ENCODE measurements at places on chromosomes 13 and 19.

- DNase-seq = no peak
Observed at GRCh38 chr13:50359041-50359367, 343.8 kb downstream of the KCNRG start.

- DNase-seq = no peak
Observed at GRCh38 chr13:92849381-92849780, 377.2 kb upstream of the GPC6 start.

GRCh38 chr19:29804493-29804892 is 7.3 kb upstream of the CCNE1 start:
- no peak for DNase-seq

GRCh38 chr13:71395053-71395452 is 472.0 kb downstream of the DACH1 start:
- DNase-seq = no peak

- DNase-seq = no peak
Observed at GRCh38 chr13:21696865-21697448, 26.1 kb downstream of the FGF9 start.

GRCh38 chr13:86572115-86572514 is 772.9 kb upstream of the SLITRK6 start:
- DNase-seq = no peak

GRCh38 chr19:46042252-46042883 is 1.6 kb upstream of the IGFL4 start:
- DNase-seq = no peak

DNA sequence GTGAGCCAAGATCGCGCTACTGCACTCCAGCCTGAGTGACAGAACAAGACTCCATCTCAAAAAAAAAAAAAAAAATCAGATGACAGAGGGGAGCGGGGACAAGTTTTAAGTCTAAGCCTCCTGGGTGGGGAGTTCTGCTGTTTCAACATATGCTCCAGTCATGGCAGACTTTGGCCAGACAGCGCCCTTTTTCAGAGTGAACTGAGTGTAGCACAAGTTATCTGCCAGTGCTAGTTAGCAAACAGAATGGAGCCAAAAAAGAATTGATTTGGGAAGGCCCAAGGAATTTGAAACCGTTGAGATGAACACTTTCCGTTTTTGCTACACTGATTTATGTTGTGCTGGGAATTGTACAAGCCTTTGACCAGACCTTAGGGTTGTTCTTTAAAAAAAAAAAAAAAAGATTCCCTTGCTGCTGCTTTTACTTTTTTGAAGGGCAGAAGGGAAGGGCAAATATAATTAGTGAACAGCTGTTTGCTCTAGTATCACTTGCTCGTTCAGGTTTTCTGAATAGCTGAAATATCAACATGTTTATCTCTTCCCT is 5.7 kb downstream of the ACTN4 start:
- no peak for DNase-seq

DNA sequence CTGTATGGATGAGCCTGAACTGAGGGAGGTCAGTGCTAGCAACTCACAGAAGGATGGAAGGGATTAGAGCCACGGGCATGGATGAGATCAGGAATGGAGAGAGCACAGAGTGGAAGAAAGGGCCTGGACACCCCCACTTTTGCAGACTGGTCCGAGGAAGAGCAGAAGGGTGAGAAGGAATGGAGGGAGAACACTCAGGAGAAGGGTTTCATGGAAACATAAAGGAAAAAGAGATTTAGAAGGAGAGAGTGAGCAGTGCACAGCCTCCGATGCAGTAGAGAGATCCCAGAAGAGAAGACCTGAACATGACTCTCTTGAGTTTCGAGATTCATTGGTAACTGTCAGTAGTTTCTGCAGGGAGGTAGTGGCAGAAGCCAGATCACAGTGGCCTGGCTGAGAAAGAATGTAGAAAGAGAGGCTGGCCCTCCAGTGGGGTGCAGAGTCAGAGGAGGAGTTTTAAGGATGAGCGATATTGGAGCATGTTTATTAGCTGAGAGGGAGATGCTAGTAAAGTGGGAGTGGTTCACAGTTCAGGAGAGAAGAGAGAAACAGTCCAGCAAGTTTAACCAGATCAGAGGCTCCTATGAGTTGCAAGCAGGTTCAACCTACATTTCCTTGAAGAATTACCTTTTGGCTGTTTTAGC is 108.9 kb downstream of the ZAR1L start:
- DNase-seq = no peak

DNA sequence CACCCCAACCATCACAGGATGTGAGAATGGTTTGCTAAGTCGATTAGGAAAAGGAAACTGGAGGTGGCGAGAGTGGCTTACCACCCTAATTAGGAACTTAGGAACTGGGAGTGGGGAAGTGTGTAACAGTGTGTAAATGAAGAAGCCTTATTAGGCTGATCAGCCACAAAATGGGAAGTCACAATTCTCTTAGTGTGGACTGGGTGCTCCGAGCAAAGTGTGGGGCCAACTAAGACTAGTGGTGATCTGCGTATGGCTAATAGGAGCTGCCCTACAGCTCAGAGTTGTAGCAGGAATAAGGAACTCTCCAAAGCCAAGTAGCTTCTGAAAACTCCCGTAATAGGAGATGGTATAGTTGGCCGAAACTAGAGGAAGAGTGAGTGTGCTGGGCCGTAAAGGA is 7.6 kb downstream of the SIGLEC11 start:
- DNase-seq = no peak

GRCh38 chr13:94864474-94864873 is 152.1 kb upstream of the SOX21 start:
- DNase-seq = no peak

- DNase-seq = no peak
Observed at GRCh38 chr19:15788594-15789270, 1.3 kb downstream of the OR10H5 start.

DNA sequence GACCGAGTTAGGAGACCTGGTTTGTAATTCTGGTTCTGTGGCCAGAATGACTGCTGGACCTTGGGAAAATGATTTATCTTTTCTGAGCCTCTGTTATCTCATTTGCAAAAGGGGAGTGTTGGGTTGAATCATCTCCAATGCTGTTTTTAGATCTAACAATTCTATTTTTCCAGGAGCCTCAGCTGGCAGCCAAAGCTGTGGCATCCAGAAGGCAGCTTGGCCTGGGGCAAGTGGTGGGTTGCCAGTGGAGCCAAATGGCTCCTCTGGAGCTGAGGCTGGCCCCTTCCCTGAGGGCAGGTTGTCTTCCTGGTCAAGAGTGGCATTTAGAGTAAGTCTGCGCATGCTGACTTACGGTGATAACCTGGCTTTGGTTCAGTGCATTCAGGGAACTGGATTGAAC is 21.3 kb downstream of the B3GLCT start:
- DNase-seq = no peak

DNA sequence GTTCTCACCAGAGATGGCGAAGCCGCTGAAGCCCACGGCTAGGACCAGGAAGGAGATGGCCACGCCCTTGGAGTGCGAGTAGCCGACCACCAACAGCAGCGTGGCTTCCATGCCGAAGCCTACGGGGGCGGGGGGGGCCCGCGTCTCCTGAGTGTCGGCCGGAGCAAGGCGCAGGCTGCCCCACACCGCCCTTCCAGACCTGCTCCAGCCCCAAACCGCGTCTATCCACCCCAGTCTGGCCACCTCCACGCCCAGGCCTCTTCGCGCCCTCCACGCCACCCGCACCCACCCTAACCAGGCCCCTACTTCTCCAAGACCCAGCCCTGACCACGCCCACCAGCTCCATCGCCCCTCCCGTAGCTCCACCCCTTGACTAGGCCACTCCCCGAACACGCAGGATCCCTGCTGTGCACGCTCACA is 6.2 kb downstream of the GFY start:
- DNase-seq = no peak

- DNase-seq = no peak
Observed at GRCh38 chr13:43935878-43936277, 56.2 kb downstream of the LACC1 start.

DNA sequence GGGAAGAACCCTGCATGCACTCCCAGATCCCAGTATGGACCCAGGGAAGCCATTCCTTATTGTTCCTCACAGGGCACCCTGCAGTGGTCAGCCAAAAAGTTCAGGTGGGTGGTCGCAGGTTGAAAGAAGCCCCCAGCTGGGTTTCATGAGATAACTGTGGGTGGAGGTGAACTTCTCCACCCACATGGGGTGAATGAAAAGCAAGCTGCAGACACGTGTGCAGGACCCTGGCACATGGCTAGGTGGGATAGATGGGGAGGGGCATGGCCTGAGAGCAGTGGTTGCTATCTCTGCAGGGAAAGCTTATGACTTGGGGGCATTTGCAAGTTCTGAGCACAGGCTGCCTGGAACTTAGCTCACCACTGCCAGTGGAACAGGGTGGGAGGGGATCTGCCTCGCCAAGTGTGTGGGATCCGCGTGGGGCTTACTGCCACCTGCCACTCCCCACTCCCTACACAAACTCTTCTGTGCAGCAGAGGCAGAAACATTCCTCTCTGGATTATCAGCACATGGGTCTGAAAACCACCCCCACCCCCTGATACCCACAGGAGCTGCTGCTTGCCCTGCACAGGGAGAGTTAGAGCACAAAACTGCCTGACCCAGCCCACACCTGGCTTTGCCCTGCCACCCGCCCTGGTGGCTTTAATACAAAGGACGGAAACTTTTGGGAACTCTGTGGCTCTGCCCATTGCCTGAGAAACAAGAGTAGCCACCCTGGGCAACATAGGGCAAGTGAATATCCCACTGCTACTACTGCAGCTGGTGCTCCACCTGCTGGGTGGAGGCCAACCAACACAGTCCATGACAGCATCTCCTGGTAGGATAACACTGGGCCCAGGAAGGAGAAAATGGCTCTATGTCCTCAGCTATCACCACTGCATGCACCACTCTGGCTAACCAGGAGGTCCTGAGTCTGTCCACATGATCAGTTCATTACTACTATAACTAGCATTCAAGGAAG is 24.4 kb downstream of the PLA2G4C start:
- DNase-seq = no peak

- no peak for DNase-seq
Observed at GRCh38 chr13:48175185-48175584, 57.8 kb upstream of the ITM2B start.

DNA sequence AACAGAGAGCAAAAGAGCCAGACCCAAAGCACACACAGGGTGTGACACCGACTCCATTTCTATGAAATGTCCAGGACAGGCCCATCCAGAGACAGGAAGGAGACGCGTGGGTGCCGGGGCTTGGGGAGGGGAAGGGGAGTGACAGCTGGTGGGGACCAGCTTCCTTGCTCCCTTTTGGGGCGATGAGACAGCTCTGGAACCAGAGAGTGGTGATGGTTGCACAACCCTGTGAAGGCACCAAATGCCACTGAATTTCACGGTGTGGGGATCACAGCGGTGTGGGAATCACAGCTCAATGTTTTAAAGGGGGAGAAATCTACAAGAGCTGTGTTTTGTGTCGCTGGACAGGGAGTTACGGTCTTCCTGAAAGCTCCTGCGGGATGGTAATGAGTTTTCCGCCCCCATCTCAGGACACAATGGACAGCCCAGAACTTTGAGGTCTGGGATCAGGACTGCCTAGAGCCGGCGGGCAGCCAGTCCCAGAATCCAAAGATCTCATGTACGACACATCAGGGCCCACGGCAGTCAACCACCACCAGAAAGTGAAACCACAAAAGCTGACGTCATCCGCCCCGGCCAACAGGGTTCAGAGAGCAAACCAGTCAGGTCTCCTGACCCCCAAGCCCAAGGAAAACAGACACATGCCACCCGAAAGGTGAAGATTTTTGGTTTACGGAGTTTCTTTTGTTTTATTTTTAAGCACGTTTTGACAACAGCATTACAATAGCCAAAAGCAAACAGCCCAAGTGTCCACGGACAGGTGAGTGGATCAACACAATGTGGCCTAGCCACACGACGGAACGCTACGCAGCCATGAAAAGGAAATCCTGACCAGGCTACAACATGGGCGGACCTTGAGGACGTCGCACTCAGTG is 7.3 kb downstream of the SGTA start:
- no peak for DNase-seq

- DNase-seq = no peak
Observed at GRCh38 chr19:33628921-33629825, 7.4 kb downstream of the CHST8 start.

Data from mesothelial cell of epicardium (in vitro differentiated cells).